NCI-H510A treated with DMSO at 0.1 percent for 48 hours (cell line): ENCODE measurements at places on chromosomes 13 and 19.

DNA sequence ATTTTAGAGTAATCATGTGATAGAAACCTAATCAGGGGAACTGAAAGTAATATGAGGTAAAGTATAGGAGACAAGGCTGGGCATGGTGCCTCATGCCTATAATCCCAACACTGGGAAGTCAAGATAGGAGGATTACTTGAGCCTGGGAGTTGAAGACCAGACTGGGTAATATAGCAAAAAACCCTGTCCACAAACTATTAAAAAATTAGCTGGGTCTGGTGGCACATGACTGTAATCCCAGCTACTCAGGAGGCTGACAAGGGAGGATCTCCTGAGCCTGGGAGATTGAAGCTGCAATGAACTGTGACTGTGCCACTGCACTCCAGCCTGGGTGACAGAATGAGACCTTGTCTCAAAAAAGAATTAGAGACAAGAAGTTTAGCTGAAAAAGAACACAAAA, 469.9 kb downstream of the GPC5 start:
- DNase-seq: no peak

GRCh38 chr19:18219911-18220631, 6.2 kb downstream of the PDE4C start:
- no peak for DNase-seq

DNA sequence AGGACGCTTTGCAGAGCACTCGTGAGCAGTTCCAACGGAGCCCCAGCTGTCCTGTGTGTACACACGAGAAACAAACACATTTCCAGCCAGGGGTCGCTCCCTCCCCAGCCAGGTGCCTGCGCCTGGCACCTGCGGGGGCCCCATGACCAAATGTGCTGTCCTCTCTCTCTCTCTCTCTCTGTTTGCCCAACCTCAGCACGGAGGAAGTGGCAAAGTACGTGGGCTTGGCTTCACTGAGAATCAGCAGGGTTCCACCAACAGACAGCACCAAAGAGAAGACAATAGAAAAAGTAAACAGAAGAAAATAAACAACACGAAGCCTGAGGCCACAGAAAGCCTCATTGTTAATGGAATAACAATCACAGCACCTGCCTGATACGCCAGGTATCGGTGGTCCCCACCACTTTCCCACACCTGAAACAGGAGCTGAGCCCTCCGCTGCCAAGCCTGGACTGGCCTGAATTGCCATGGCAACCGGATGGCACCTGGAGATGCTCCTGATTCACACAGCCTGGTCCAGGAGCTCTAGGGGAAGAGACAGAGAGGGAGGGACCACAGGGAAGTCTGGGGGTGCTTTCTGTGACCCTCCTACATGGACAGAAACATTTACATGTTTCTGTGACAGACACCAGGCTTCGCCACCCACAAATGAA, 103.9 kb upstream of the CACNA1A start:
- peak; percentile 99 for DNase-seq

- no peak for DNase-seq
Observed at GRCh38 chr13:95059306-95059705, 241.9 kb downstream of the ABCC4 start.

- no peak for DNase-seq
Observed at GRCh38 chr19:51059715-51060114, 5.2 kb downstream of the KLK13 start.

GRCh38 chr13:33110713-33111413, 94.6 kb downstream of the KL start:
- no peak for DNase-seq

DNA sequence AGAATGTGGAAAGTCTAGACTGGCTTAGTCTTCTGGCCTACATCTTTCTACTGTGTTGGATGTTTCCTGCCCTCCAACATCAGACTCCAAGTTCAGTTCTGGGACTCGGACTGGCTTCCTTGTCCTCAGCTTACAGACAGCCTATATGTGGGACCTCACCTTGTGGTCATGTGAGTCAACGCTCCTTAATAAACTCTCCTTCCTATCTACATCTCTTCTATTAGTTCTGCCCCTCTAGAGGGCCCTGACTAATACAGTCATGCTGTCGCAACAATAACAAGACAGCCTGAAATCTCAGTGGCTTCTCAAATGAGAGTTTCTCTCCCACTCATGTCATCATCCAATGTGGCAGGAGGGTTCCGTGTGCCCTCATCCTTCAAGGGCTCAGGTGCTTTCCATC, 347.8 kb downstream of the MZT1 start:
- no peak for DNase-seq

DNA sequence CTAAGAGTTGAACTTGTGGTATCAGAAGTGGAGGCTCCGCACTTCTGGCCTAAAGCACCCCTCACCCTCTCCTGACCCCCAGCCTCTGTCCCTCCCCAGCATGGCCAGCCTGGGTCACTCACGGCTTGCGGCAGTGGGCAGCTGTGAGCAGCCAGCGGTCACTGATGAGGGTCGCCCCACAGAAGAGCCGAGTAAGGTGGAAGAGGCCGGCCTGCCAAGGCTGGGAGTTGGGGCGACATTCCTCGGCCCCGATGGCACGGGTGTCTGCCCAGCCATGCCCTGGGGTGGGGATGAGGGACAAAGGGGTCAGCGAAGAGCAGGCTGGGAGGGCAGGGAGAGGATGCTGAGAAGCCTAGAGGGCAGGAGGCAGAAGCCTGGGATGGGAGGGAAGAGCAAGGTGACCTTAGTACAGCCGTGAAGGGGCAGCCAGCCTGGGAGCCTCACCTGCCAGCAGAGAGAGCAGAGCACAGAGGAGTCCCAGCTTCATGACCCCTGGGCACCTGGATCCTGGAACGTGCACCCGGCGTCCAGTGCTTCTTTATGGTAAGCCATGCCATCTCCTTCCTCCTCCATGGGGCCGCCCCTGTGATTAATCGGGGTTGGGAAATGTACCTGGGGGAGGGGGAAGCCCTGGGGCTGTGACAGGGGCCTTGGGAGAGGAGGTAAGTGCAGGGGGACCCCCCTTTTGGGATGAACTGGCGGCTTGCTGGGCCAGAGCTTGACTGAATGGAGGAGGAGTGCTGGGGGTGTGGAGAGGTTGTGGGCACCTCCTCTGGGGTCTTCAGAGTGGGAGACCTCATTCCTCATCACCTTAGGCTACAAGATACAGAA, 7.9 kb upstream of the KLK8 start:
- no peak for DNase-seq
